ENCODE measurements at places on chromosomes 2 and 18.

DNA sequence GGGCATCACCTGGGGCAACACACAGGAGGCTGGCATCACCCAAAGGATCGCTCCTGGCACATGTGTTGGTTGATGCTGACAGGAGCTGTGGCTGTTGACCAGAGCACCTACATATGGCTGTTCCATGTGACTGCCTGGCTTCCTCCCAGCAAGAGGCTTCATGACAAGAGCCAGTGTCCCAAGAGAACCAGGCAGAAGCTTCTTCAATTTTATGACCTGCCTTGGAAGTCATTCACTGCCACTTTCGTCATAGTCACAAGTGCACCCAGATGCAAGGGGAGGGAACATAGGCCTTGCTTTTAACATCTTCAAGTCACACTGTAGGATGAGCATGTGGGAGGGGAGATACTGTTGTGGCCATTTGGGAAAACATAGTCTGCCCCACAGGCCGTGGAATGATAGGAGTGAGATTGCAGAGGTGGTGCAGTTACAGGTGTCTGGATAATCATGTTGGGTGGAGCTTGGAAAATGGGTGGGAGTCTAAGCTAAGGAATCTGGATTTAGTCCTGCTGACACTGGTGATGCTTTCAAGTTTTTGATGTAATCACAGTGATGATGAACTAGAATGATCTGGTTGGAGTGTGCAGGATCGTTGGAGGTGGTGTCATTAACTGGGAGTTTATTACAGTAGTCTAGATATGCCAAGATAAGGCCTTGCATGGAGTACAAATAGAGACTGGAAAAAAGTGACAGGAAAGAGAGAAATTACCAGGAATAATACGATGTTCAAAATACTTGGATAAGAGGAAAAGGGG, 107.0 kb downstream of the RAPGEF4 start:
- no peak for DNase-seq

DNA sequence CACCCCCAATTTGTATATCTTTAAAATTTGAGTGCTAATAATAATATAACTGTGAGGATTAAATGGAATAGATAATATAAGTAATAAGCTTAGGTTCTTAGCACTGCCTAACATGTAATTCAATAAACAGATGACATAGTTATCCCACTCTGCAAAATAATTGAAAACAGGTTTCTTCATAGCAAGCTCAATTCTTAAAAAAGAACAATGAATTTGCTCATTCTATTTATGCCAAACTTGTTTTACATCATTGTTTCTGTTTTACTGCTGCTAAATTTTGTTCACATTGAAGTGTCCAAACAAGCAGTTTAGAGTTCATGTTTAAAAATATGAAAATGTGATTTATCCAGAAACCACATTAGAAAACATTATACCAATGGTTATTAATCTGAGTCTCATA, 217.0 kb downstream of the MBD5 start:
- DNase-seq, result no peak

GRCh38 chr2:19881221-19881907, 20.4 kb downstream of the TTC32 start:
- no peak for DNase-seq

GRCh38 chr18:9855681-9856080, 30.1 kb upstream of the TXNDC2 start:
- no peak for DNase-seq

DNA sequence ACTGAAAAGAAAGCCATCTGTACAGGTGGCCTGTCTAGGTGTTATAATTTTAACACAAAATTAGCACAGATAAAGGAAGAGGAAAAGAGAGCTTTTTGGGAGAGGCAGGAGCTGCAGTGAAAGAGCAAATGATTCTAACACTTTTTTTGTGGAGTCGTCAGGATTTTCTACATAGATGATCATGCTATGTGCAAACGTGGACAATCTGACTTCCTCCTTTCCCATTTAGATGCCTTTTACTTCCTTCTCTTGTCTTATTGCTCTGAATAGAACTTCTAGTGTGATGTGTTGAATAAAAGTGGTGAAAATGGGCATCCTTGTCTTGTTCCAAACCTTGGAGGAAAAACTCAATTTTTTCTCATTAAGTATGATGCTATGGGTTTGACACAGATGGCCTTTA, 334.5 kb downstream of the NBAS start:
- DNase-seq, result no peak

GRCh38 chr2:168212167-168212566, 35.2 kb downstream of the STK39 start:
- DNase-seq, result no peak

- no peak for DNase-seq
These were observed 122.4 kb downstream of the NFATC1 start for GRCh38 chr18:79518028-79518682.

- DNase-seq, result no peak
These were observed 112.1 kb upstream of the SIX2 start for GRCh38 chr2:45121236-45121927.

DNA sequence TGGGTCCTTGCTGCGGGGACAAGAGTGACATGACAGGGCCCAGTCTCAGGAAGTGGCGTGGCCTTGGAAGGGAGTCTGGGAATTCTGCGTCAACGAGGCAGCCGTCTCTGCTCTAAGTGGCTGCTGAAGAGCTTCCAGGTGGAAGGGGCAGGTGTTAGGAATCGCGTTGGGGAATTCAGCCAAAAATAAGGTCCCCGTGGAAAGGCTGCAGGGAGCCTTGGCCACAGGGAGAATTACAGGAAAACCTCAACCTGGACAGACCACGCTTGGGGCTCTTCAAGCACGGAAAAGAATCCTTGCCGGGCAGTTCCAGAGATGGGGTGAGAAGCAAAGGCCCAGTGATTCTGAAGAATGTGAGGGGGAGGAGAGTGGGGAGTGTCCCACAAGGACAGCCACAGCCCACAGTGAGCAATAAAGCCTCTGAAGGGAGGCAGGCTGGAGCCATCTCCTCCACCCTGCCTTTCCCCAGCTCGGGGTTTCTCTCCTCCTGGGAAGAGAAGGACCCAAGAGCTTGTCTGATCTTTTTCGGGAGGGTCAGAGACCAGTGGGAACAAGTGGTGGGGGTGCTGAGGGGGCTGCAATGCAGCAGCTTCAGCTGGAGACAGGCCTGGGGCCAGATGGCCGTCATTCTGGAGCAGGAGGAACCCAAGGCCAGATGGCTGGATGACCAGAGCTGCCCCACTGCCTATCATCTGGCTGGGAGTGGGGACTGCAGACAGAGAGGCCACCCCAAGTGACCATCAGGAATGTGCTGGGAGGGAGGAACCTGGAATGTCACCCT, 106.4 kb upstream of the SMAD2 start:
- no peak for DNase-seq

DNA sequence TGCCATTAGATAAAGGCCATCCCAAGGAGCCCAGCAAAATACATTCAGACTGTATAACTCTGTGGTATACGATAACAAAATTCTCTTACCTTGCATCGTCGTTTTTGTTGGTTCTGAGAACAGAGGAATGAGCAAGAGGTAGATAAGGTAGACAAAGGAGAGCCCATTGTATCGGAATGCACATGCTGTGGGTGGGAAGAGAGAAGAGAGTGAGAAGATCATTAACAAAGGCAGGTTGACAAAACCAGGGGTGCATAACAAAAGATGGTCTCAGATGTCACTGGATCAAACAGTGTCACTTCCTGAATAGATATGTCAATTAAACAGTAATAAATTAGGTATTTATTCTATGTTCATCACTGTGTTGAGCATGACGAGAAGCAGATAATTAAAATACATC, 83.3 kb downstream of the PIEZO2 start:
- DNase-seq, result no peak

DNA sequence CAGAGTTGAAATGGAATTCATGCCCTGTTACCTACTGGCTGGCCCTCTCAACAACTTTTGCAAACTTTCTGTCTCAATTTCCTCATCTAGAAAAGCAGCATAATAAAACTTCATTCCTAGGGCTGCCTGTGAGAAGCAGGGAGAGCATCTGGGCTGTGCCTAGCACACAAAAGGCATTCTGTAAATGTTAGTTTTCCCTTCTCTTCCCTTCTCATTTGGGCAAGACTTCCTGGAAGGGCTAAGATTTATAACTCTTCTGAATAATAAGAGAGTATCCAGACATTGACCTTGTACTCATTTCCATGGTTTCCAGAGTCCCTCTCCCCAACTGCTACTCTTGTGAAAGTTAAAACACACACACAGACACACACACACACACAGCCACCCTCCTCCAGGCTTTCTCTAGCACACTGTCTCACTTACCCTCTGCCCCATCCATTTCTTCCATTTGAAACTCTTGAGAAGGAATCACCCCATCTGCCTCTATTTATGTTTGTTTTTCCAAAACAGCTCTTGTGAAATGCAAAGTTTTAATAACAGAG, 302.1 kb downstream of the SMAD2 start:
- no peak for DNase-seq

- DNase-seq, result no peak
These were observed 3.7 kb downstream of the FBXO48 start for GRCh38 chr2:68463287-68463877.

GRCh38 chr2:24824966-24825882, 32.0 kb downstream of the CENPO start:
- no peak for DNase-seq

DNA sequence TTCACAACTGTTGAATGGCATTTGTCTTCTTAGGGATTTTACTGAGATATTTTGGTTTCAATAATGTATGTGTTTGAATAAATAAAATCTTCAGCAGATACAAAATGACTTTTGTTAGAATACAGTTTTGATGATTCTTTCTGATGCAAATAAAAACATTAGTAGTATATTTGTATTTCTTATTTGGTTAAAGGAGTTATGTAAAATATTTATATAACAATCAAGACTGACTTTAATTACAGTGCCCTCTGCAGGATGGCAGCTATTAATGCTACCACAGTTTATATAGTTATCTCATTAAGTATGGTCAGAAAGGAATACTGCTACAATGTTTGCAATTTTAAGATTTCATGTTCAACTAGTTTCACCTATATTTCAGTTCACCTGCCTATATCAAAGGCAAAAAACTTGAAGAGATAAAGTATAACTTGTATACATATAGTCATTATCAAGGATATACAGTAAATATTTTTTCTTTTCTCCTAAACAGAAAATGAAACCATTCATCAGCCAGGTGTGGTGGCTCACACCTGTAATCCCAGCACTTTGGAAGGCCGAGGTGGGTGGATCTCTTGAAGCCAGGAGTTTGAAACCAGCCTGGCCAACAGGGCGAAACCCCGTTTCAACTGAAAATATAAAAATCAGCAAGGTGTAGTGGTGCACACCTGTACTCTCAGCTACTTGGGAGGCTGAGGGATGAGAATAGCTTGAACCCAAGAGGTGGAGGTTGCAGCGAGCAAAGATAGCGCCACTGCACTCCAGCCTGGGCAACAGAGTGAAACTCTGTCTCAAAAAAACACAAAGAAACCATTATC, 19.8 kb downstream of the ARL5A start:
- no peak for DNase-seq

- no peak for DNase-seq
These were observed 104.7 kb downstream of the TNS1 start for GRCh38 chr2:217897816-217898806.

DNA sequence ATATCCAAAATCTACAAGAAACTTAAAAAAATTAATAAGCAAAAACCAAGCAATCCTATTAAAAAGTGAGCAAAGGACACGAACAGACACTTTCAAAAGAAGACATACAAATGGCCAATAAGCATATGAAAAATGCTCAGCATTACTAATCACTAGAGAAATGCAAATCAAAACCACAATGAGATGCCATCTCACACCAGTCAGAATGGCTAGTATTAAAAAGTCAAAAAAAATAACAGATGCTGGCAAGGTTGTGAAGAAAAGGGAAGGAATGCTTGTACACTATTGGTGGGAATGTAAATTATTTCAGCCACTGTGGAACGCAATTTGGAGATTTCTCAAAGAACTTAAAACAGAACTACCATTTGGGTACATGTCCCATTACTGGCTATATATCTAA, 128.8 kb upstream of the SESTD1 start:
- no peak for DNase-seq

DNA sequence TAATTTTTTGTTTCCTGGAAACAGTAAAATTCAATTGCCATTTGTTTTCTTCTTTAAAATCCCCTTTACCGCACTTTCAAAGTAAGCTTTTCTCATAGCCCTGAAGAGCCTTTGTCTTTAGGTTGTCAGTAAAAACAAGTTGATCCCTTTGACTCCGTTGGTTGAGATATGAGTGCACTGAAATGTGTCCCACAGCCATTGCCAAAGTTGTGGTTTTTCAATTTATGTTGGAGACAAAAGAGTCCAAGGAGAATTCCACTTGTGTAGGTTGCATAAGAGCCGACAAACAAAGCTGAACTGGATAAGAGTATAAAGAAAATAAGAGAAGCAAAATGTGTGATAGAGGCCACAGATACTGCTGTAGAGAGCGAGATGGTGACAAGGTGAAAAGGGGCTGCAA, 26.1 kb upstream of the HNMT start:
- no peak for DNase-seq

DNA sequence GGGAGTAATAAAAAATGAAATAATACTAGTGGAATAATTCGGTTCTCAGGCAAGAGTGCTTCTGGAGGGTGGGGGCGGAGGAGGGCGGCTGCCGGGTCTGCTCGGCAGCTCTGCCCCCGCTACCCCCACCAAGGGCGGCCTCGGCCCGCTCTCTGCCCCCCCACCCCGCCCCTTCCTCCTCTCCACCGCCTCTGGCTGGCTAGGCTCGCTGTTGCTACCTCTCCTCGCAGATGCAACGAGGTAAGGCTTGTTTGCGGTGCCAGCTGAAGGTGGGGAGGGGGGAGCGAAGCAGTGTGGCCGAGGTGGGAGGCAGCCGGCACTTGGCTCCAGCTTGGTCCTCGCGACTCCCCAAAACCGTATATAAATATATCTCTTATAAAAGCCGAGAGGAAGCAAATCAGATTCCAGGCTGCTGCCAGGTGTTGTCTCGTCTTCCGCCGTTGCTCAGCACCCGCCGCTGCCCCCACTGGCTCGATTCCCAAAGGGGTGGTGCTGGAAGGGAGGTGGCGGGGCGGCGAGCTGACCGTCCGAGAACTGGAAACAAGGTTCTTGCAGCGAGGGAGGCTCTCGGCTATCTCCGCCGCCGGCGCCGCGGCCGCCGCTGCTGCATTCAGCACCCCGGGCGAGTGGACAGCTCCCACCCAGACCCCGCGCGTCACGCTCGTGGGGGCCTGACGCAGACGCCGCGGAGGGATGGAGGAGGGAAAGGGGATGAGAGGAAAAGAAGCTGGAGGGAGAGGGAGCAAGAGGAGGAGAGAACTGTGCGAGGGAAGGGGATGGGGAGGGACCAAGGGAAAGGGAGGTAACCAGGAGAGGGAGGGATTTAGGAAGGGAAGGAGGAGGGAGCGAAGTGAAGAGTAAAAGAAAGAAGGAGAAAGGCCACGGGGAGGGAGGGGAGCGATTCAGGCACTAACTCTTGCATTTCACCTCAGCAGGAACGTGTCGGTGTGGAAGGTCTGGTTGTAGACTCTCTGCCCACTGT, at the start of gene MARCHF4:
MARCHF4 (minus strand) TSS at position 763 of the 982 bp plus-strand sequence. CDS start 2,223 bp downstream, outside the sequence.
- DNase-seq, result peak; percentile 34

GRCh38 chr2:64975232-64975821, 13.9 kb upstream of the SLC1A4 start:
- DNase-seq, result no peak

GRCh38 chr2:58186501-58186900, 54.6 kb downstream of the FANCL start:
- no peak for DNase-seq

DNA sequence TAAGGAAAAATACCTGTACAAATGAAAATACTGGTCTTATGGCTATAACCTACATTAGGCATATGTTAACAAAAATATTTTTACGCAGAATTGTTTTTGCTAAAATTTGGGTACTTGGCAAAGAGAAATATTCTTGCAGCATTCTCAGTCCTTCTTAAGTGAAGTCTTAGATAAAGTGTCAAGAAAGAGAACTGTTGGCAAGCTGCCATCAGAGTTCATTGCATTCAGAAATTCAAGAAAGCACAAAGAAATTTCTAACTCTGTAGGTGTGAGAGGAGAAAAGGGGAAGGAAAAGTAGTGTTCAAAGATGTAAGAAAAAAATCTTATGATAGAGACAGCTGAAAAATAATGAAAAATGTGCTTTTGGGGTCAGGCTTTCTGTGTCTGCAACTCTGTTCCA, 86.7 kb downstream of the IRS1 start:
- no peak for DNase-seq

Data from effector memory CD4-positive, alpha-beta T cell (primary cell).